Right ventricle myocardium inferior (tissue), 1 donor: ENCODE measurements at places on chromosomes 1 and 21.

DNA sequence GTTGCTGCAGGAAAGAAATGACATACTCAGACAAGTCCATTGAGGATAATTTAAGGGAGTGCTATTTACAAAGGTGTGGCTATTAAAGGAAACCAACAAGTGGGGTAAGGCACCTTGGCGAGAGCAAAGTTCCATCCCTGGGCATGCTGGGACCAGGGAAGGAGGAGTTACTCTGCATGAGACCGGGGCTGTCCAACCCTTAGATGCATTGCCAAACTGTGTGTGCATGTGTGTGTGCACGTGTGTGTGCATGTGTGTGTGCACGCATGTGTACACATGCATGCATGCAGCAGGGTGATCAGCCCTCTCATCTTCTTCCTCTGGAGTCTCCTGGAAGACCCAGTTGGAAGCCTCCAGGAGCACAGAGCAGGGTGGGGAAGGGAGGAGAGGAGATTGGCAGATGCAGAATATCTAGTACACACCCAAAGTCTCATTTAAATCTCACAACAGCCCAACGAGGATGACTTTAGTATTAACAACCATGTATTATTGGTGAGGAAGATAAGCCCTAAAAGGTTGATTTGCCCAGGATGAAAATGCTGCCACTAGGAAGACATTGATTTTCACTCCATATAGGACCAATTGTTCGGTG is 72.2 kb upstream of the CD34 start:
- DNase-seq = no peak

GRCh38 chr1:9128520-9129265 is at the start of gene GPR157:
GPR157 (minus strand) TSS chr1:9129102; CDS start chr1:9129027, 75 bp downstream.
- peak; percentile 98 for DNase-seq

DNA sequence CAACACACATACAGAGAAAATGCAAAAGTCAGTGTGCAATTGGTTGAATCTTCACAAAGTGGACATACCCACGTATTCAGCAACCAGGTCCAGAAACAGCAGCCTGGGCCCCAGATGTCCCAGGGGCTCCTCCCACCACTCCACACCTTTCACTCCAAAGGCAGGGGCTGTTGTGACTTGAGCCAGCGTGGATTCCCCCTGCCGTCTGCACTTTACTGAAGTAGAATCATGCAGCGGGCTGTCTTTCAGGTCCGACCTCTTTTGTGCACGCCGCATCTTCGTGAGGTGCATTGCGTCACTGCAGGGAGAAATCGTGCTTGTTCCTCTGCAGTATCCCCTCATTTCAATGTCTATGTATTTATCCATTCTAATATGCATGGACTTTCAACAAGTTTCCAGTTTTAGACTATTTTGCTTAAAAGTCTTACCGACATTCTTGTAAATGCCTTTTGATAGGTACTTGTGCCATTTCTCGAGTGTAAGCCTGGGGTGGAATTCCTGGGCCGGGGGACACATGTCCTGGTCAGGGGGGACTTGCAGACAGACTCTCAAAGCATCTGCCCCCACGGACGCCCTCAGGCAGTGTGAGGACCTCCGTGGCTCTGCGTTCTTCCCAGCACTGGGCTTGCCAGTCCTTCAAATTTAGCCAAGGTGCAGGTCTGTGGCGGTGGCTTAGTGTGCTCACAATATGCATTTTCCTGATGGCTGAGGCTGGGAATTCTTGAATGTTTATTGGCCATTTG is 29.3 kb upstream of the ACTRT2 start:
- DNase-seq = peak; percentile 33

GRCh38 chr1:228151180-228151925 is 1.6 kb downstream of the GJC2 start:
- DNase-seq = no peak

- DNase-seq = peak; percentile 52
These were observed 24.9 kb downstream of the LDLRAP1 start for GRCh38 chr1:25568090-25568833.

DNA sequence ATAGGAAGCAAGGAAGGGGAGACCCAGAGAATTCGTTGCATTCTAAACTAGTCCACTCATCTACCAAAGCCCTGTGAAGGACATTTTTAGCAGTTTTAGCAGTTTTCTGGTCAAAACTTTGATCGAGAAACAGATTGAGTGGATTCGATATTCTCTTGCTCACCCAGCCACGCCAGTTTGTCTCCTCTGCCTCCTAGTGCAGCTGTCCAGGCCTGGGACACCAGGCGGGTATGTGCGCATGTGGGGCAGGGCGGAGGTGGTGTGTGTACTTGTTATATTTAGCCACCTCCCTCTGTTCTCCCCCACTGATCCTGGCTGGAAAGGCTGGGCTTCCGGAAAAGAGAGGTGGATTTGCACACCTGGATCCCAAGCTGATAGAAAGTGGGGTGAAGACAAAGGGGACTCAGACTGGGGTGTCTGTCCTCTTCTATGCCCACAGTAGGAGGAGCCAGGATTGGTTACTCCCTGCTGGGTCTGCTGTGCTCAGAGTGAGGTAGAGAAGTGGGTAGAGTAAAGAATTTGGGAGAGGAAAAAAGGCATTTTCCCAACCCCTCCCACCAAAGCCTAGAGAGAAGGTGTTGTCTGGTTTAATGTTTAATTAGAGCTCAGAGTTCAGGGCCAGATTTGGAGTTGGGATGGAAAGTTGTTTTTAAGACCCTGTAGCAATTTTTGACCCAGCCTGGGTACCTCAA is 3.8 kb downstream of the LMNA start:
- peak; percentile 82 for DNase-seq

DNA sequence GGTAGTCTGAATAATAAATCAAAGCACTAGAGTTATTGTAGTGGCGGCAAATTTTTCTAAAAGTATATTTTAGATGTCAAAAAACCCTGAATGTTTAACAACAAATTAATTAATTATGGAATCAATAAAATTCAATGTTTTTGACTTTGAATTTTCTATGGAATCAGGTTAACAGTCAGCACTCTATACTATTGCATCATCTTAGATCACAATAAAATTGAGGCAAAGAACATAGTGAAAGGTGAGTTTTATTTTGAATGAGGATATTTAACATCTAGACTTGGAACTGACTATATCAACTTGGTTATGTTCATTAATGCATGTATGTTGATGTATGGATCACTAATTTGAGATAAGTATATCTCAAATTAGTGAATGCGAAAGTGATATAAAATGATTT is 148.5 kb downstream of the TNFSF18 start:
- no peak for DNase-seq

GRCh38 chr1:76759950-76760349 is 107.3 kb upstream of the ST6GALNAC5 start:
- DNase-seq = no peak

- no peak for DNase-seq
These were observed 590 bp downstream of the TMOD4 start for GRCh38 chr1:151175041-151175741.

DNA sequence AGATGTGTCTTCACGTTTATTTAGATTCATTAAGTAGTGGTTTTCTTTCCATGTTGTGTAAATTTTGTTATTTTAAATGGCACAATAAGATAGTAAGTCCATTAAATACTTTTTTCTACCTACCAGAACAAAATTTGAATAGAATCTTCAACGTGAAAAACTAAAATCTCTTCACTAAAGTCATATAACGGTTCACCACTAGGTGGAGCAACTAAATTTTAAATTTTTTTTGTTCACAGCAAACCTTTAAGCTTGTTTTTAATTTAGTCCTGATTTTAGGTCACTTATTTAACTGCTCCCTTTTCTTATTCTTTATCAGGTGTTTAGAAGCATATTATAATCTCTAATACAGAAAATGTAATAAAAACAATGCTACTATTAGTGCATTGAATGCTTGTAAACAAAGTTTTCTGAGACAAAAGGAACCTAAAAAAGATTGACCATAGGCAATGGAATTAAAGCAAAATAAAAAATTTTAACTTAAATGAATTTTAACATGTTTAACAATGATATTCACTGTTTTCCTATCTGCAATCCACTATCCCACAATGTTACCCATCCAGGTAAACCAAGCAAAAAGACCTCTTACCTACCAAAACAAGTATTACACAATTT is 28.3 kb upstream of the PKN2 start:
- no peak for DNase-seq

- no peak for DNase-seq
These were observed 57.9 kb downstream of the PHTF1 start for GRCh38 chr1:113701429-113701828.

DNA sequence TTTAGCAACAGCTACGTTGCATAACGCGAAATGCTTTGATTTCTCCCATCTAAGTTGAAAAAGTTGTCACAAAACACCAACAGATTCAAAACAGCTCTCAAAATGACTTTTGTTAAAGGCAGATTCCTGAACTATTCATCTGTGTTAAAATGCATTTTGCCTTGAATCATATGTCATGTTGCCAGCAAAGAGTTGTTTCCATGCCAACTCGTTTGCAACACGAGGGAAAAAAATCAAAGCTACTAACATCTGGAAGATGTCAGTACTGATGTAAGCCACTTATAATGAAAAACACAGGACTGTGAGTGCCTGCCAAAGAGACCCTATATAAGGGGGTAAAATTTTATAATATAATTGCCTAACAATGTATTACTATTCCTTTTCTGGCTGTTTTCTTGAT is 182.7 kb upstream of the PTBP2 start:
- no peak for DNase-seq

- no peak for DNase-seq
These were observed 6.7 kb downstream of the TAS1R3 start for GRCh38 chr1:1337793-1338147.

DNA sequence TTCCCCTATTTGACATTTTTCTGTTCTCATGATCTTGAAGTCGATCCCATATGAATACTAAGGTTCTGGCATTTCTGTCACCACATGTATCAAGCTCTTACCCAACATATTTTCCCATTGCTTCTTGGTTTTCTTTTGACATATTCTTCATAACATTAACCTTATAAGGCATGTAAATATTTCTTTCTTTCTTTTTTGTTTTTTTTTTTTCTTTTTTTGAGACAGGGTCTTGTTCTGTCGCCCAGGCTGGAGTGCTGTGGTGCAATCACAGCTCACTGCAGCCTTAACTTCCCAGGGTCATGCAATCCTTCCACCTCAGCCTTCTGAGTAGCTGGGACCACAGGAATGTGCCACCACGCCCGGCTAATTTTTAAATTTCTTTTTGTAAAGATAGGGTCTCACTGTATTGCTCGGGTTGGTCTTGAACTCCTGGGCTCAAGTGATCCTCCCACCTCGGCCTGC is 33.1 kb upstream of the ERRFI1 start:
- no peak for DNase-seq

GRCh38 chr1:160338580-160338979 is 4.5 kb downstream of the COPA start:
- DNase-seq = no peak

DNA sequence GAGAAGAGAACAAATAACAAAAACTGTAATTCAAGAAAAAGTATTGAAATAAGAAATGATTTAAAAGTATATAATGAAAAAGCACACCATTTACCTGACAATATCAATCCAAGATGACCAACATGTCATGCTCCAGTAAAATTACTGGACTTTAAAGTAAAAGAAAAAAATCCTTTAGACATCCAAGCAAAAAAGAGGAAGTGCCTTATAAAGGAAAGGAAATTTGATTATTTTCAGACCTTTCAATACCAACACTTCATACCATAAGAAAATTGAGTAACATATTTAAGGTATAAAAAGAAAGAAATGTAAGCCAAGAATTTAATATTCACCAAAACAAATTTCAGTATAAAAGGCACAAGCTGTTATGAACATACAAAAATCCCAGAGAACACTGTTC is 46.2 kb upstream of the SSX2IP start:
- no peak for DNase-seq

DNA sequence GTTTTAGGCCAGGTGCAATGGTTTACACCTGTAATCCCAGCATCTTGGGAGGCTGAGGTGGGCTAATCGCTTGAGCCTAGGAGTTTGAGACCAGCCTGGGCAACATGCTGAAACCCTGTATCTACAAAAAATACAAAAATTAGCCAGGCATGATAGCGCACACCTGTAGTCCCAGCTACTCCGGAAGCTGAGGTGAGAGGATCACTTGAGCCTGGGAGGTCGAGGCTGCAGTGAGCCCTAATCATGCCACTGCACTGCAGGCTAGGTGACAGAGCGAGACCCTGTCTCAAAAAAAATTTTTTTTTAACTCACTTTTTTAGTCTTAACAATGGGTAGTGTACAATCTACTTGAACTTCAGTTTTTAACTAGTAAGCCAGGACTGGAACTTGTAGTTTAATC is 137.5 kb downstream of the HS2ST1 start:
- DNase-seq = no peak

DNA sequence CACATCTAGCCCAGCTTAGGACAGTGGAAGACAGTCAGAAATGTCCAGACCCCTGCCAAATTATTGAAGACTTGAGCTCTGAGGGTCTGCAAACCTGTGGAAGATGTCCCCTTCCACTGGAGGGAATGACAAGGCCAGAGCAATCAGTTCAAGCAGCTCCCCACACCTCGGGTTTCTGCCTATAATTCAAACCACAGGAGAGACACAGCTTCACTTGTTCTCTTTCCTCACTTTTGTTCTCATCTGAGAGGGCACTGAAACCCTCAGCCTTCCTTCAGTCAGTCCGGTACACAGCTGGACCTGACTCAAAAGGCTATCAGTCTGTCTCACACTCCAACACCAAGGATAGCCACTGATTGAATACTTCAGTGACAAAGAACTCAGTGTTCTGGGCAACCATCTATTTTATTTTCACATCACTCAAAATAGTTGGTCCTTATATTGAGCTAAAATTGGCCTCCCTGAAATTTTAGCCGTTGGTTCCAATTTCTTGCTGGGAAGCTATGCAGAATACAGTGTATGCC is 70.1 kb downstream of the TENT5C start:
- DNase-seq = no peak

DNA sequence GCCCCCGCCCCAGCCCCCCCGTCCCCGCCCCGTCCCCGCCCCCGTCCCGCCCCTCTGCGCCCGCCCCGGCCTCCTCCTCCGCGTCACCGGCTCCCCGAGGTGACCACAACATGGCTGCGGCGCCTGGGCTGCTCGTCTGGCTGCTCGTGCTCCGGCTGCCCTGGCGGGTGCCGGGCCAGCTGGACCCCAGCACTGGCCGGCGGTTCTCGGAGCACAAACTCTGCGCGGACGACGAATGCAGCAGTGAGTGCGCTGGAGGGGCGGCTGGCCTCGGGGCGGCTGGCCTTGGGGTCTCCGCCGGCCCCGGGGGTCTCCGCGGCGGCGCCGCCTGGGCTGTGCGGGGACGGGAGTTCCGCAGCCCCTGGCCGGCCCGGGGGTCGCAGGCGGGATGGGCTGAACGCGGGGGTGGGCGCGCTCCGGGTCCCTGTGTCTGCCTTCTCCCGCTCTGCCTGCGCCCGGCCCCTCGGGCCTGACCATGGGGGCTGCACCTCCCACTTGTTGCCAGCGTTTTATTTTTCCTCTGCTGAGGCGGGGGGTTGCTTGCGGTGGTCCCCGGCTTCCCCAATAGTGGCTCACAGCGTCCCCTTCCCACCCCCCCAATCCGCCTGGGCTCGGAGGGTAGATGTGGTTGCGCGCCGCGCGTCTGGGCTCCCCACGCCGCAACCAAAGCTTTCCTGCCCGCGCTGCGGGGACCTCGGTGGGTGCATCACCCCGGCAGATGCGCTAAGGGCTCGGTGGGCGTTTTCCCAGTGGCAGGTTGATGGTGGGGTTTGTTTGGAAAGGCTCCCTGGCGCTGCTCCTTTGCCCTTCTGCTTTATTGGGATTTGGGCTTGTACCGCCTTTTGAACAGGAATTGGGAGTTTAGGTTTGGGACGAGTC is at the start of gene MIA3:
TSS of gene MIA3 (plus strand) at position 97 of the 879 bp plus-strand sequence. CDS start at position 111, 14 bp downstream.
- DNase-seq = peak; percentile 94

- DNase-seq = no peak
These were observed 157.3 kb upstream of the RUNX1 start for GRCh38 chr21:35206141-35207125.
